ENCODE measurements at places on chromosomes 5 and 9.

DNA sequence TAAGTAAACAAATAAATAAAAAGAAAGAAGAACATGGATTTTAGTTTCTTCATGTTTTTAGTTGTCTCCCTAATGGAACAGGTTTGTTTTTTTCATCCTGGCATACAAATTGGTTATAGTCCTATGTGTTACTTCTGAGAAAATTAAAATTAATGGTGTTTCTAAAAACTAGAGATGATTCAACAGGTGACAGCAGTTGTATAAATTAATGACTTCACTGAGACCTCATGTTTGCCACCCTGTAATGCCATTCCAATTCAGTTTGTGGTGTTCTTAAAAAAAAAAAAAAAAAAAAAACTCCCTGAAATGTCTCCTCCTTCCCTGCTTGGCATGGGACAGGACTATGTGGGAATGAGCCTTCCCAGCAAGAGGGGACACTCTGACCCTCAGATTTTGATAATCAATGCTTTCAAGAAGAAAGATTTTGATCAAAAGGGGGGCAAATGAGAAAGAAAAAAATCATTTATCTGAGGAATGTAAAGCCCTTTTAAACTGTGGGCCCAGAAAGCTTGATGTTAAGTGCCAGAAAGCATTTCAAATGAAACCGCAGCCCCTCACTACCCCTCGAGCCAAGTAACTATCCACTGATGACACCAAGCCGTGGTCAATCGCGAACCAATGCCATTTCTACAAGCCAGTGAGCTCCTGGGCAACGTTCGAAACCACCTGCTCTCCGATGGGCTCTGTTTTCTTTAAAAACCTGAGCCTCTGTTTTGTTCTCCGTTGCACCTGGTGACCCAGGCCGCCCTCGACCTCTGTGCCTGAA is 941 bp downstream of the EXD3 start:
- peak; percentile 24 for DNase-seq

DNA sequence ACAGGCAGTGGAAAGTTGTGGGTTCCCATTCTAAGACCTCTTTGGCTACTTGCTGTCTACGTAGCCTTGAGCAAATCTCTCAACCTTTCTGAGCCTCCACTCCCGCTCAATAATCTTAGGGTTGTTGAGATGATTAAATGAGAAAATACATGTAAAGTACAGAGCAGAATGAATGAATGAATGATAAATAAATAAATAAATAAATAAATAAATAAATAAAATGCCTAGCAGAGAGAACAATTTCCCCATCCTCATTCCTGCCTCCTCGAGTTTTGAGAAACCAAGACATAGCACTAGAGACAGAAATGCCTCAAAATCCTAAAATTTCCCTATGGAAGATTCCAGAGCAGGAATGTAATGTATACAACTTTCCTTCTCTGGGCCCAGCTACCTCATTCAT is 128.3 kb upstream of the RAD23B start:
- no peak for DNase-seq

GRCh38 chr5:106097340-106097739 is 1573.4 kb downstream of the EFNA5 start:
- DNase-seq, result no peak

- DNase-seq, result no peak
Measured at GRCh38 chr5:76710991-76711390, 4.9 kb upstream of the F2R start.

- no peak for DNase-seq
Measured at GRCh38 chr5:127652952-127653611, 4.2 kb downstream of the CTXN3 start.

DNA sequence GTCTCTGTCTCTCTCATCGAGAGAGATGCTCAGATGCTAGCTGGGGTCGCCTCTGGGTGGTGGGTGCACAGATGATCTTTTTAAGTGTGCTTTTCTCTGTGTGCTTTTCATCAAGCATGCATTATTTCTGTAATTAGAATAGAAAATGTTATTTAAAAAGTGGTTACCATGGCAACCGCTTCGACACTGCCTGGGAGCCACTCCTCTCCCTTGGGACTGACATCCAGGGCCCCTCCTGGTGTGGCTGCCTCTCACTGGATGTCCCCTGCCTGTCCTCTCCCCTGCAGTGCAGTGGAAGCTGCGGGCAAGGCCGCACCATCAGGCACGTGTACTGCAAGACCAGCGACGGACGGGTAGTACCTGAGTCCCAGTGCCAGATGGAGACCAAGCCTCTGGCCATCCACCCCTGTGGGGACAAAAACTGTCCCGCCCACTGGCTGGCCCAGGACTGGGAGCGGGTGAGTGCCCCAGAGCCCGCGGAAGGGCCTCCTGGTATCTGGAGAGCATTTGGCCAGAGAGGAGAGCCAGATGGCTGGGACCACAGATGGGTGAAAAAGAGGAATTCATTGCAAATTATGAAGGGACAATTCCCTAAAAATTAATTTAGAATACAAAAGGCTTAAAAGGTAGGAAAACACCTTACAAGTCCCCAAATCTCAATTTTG is 34.7 kb downstream of the ADAMTSL2 start:
- no peak for DNase-seq

DNA sequence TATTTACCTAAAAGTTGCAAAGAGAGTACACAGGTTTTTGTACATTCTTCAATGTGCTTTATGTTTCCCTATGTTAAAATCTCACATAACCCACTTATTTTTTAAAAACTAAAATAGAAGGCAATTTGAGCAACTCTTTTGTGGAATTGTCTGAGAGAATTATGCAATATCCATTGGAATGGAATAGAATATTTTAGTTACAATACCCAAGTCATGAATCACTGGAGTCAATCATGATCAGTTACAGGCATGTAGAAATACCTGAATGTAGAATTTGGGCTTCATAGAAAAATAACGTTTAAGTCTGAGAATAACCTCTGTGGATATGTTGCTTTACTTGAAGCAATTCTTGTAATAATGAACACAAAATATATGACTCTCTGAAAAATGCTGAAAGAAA is 143.3 kb downstream of the FGF10 start:
- DNase-seq, result no peak

GRCh38 chr5:112012104-112012503 is 255.1 kb upstream of the NREP start:
- no peak for DNase-seq

DNA sequence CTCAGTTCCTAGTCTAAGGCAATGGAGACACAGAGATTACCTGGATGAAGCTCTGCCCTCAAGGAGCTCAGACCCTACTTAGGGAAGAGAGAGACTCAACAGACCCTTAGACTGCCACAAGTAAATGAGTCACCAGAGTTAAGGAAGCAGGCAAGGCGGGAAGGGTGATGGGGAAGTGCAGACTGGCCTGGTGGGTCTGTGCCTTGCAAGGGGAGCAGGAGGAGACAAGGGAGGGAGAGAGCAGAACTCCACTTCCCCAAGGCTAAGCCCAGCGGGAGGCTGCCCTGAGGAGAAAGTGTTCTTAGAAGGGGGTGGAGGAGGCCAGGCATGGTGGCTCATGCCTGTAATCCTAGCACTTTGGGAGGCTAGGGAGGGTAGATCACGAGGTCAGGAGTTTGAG is 83.7 kb downstream of the HRH2 start:
- no peak for DNase-seq

GRCh38 chr5:141765896-141766551 is 84.0 kb upstream of the ARAP3 start:
- no peak for DNase-seq

DNA sequence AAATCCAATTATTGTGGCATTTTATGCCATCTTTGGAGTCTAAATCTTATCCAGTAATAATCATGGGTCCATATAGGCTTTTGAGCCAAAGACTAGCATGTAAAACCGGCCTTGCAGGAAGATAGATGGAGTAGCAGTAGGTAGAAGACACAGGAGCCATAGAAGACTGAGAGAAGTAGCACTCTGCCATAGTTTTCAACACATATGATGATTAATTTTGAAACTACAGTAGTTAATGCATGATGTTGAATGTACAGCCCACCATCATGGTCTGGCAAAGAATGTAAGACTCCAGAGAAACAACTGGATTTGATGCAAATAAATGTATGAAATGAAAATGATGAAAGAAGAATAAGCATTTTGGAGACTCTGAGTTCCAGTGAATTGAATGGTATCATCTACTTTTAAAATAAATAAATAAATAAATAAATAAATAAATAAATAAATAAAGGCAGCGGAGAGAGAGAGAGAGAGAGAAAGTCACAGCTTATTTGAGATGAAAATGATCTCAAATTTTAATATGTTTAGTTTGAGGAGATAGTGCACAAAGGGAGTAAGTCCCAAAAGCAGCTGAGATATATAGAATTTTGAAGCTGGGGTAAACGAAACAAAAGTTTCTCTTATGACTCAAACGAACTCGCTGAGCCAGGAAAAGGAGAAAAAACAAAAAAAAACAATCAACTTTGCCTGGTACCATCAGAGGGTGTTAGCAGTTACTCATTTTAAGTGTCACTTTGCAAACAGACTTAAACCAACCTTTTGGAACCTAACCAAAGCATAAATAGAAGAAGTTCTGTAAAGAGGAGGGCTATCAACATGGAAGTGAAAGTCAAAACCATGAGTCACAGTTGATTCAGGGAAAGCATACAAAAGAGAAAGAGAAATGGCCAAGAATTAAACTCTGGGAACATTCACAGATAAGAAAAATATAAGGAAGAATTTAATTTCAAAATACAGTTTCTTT is 388.7 kb downstream of the CETN3 start:
- DNase-seq, result no peak

DNA sequence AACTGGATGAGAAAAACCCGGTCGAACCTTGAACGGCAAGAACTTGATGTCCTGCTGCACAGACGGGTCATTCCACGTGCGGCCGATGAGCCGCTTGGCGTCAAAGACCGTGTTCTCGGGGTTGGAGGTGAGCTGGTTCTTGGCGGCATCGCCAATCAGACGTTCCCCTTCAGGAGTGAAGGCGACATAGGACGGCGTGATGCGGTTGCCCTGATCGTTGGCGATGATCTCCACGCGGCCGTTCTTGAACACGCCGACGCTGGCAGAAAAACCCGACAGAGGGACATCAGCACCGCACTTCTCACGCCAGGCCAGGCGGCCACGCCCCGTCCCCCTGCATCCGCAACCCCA is 519 bp downstream of the HSPA5 start:
- DNase-seq, result peak; percentile 56

GRCh38 chr9:38682713-38683112 is 37.2 kb downstream of the FAM240B start:
- DNase-seq, result no peak

DNA sequence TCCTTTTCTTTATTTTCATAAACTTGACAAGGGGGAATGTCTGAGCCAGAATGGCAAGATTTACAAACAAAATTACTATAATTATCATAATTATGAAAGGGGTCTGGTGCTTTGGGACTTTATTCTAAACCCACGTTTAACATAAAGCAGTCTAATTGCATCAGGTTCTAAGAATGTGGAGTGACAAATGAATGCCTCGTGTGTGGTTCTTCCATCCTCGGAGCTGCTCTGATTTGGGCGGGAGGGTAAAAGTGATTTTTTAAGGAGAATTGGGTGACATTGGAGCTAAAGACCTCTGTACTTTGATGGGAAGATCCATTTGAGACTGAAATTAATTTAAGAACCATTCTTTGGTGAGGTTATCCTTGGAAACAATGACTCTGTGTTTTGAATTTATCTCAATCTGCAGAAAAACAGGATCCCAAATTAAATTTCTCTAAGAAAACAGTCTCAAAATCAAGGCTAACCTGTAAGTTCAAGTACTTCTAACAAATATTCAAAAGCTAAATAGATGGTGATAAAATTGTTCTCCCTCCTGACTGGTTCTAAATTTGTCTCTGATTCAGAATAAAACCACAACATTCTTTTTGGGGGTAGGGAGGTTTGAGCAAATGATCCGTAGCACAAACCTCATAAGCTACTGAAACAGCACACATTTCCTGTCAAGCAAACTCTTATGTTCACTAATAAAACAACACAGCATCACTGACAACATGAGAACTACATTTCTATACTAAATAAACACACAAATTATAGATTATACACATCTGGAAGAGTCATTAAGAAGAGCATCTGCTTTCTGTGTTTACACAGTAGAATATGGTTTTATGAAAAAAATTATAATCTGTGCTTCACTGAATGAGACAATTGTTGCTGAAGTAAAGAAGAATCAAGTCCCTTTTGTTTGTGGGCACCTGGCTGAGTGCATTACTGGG is 85.5 kb downstream of the DCP2 start:
- no peak for DNase-seq

GRCh38 chr5:33690374-33691135 is 201.2 kb downstream of the ADAMTS12 start:
- no peak for DNase-seq

DNA sequence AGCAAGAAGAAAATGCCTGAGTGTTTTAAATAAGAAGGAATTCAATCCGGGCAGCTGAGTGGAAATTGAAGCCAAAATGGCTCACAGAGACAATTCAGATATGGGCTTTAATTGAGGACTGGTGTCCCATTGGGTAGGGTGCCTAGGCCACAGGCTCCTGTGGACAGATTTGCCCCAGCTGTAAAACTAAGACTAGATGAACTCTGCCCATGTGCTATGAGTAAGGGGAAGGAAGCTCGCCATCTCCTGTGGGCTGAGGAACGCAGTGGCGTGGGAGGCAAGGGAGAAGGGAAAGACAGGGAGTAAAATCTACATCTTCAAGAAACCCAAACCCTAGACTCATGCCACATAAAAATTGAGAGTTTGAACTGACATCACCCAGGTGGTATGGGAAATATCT is 66.1 kb downstream of the KLHL3 start:
- DNase-seq, result no peak

DNA sequence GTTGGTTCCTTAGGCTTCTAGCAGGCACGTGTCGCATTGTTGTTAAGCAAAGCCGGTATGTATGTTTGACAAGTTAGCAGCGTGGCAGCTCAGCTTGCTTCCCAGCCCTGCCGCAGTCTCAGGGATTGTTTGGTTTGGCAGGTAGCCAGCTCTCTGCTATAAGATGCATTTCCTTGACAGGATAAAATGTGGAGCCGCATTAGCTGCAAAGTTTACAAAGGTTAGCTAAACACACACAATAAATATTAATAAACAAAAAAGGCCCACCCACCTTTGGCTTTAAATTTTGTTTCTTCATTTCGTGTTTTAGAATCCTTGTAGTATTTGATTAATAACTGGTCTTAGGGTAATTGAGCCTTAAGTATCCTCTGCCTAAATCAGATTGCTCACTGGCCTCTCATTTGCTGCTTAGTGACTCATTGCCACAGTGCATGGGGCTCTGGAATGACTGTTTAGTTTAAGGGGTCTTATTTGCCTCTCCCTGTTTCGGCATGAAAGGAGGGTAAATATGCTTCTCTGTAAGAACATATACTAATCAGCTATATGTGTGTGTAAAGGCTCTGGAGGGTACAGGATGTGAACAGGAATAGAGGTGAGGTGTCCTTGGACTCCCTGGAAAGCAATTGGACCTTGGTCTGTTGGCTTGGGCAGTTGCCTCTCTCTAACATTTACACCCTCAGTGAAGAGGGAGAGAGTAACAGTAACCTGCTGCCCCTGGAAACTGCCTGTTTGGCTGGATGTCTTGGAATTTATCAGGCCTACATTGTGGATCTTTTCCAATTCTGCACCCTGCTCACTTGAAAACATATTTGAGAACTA is 122.0 kb downstream of the GDNF start:
- no peak for DNase-seq

GRCh38 chr5:139839232-139839815 is 43.7 kb downstream of the PSD2 start:
- DNase-seq, result no peak

- no peak for DNase-seq
Measured at GRCh38 chr5:143836161-143836725, 24.3 kb downstream of the HMHB1 start.
